Muscle of leg (tissue), 16 donors: ENCODE measurements at places on chromosomes 6 and 20. TPM values are rescaled to one million over a fixed set of nuclear protein-coding genes. Genes with fewer than 3 reads are reported as not detected.

Gene TFB1M
- 14.8 TPM for total RNA-seq

Gene SYCP2L
- 2.6 TPM for total RNA-seq

Gene KIF13A
- total RNA-seq, result 38.1 TPM

Gene ROS1
- total RNA-seq, result 0.04 TPM

Gene GSTA3
- not detected for total RNA-seq

Gene SHLD1
- total RNA-seq, result 4.3 TPM

Gene KIAA0408
- total RNA-seq, result 17.6 TPM

Gene FAM83B
- total RNA-seq, result under 0.01 TPM

Gene RPS6KA2
- 15.4 TPM for total RNA-seq

Gene PACRG
- 1.8 TPM for total RNA-seq

Gene FIG4
- 12.1 TPM for total RNA-seq

Gene SYNDIG1
- total RNA-seq, result 2.5 TPM
